Ureter (tissue), 1 donor: ENCODE measurements at places on chromosomes 2 and 18. TPM values are rescaled to one million over a fixed set of nuclear protein-coding genes. Genes with fewer than 3 reads are reported as not detected.

DNA sequence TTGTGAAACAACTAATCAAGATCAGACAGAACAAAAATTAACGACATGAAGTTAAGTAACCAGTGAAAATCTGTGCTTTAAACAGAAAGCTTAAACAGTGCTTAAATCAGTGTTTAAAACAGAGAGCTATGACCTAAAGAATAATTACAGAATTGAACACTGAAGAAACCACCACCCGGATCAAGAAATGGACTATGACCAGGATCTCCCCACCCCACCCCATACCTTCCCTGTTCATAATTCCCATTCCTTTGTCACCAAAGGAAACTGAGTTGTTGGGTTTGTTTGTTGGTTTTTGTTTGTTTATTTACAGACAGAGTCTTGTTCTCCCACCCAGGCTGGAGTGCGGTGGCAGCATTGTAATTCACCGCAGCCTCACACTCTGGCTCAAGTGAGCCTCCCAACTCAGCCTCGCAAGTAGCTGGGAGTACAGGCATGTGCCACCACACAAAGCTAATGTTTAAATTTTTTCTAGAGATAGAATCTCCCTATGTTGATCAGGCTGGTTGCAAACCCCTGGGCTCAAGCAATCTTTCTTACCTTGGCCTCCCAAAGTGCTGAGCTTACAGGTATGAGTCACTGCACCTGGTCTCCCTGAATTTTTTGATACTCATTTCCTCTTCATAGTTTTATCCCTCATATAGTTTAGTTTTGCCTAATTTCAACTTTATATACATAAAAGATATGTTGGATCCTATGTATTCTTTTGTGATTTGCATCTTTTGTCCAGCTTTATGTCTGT lies 8.2 kb upstream of the ALPG start:
- DNase-seq, result no peak

DNA sequence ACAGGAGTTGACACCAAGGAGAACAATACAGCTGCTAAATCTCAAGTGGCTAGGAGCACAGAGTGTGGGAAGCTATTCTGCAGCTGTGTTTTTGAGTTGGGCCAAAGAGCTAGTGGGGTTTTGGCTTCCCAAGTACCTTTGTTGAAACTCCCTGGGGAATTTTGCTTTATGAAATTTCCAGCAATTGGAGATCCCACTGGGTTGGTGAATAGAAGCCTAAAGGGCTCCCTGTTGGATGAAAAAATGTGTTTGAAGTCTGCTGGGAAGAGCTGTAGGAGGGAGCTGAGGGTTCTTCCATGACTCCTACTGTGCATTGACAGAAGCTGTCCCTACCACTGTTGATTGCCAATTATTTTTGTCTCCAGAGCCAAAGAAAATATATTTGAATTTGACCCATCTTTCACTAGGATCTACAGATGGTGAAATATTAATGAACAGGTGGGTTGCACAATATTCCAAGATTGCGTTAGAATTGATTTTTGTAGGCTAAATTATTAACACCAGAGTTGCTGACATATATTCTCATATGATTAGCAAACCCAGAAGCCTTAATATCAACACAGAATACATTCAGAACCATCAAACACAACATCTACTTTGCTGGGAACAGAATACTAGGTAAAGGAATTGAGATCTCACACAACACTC lies 95.4 kb upstream of the CYP1B1 start:
- DNase-seq, result no peak

DNA sequence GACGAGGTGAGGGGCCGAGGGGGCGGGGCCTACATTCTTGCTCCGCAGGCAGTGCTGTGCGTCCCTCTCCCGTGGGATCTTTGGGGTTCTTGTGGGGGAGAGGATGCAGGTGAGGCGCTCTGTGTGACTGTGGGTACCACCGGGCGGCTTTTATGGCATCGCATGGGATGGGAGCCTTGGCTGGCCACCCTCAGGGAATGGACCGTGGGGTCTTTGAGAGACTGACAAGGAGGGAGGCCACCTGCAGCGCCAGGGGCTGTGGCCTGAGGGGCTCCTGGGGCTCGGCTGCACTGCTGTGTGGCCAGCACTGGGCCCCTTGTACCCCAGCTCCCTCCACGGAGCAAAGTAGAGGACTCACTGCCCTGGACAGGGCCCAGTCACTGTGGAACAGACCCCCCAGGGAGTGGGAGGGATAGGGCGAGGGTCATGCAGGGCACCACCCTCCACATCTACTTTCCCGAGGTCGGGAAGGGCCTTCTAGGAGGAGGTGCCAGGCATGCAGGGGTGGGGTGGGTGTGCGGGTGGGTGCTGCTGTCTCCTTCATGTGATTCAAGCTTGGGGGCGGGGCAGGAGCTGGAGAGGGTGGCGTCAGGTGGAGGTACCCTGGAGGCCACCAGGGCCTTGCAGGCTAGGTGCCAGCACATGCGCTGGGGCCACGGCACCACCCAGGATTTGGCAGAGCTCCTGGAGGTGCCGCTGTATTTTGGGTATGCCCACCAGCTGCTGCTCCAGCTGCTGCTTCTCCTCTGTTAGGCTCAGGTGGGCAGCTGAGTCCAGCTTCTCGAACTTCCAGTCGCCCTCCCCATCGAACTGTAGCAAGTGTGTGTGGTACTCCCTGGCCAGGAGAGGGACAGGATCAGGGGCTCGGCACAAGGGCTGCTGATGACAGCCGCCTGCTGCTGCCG lies 1072.4 kb downstream of the RPIA start:
- no peak for DNase-seq

- no peak for DNase-seq
Measured at GRCh38 chr2:137837830-137838229, 126.4 kb upstream of the HNMT start.

The SLC9A4 gene
- total RNA-seq, result 23.5 TPM

GRCh38 chr2:96875498-96876268 lies 5.8 kb upstream of the SEMA4C start:
- DNase-seq, result no peak

The VAMP8 gene
- 165 TPM for total RNA-seq

DNA sequence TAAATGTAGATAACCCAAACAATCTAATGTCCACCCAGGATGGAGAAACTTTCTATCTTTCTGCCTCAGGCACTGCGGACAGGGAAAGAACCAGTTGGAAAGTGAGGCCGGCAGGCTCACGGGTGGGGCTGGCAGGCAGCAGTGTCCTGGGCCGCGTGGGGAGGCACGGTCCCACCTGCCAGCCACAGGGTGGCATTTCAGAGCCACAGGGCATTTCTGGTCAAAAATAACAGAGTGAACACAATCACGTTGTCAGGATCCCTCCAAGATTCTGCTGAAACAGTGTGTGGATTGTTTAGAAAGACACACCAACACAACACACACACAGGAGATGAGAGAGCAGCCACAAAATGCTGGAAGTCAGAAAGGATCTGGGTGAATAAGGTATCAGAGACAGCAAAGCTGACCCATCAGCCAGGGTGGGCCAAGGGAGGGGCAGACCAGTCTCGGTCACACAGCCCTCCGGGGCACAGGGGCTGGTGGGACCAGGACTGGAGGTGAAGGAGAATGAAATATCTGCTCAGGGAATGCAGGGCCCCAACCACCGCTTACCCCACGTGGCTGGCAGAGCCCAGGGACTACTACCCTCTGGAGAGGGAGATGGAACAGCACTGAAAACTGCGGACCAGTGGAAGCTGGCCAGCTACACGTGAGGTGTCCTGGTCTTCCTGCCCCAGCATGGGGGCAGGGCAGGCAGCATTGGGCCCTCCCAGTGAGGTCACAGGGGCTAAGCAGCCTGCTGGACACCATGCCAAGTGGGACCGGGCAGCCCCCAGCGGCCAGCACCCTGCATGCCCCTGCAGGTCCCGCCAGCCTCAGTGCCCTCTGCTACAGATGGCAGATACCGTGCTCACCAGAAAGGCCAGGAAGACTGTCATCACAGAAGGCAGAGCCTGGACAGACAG lies 173.9 kb downstream of the HDAC4 start:
- no peak for DNase-seq

The TMEM178A gene
- total RNA-seq, result 2.9 TPM

The TNP1 gene
- not detected for total RNA-seq

The LYG2 gene
- total RNA-seq, result not detected

DNA sequence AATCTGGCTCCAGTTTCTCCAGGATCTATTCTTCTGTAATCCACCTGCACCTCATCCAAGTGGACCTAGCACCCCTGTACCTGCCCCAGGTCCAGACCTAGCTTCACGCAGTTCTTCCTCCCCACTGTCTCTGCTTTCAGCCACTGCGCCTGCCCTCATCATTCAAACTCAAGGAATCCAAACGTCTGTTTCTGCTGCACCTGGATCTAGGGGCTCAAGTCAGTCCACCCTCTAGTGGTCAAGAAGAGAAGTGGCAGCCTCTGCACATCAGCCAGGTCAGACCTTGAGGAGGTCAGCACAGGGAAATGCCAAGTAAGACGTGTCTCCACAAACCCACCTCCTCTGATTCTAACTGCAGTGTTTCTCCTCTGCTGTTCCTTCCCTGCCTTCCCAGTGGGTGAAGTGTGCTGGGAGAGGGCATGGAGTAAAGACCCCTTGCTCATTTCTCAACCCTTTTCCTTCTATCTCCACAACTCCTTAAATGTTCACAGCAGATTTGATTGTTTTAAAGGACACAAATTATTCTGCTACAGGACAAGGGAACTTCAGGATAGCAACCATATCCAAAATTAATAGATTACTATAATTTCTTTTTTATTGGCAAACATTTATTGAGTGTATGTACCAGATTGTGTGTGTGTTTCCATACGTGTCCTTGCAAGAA lies 8.6 kb upstream of the RNF152 start:
- DNase-seq, result peak; percentile 54

DNA sequence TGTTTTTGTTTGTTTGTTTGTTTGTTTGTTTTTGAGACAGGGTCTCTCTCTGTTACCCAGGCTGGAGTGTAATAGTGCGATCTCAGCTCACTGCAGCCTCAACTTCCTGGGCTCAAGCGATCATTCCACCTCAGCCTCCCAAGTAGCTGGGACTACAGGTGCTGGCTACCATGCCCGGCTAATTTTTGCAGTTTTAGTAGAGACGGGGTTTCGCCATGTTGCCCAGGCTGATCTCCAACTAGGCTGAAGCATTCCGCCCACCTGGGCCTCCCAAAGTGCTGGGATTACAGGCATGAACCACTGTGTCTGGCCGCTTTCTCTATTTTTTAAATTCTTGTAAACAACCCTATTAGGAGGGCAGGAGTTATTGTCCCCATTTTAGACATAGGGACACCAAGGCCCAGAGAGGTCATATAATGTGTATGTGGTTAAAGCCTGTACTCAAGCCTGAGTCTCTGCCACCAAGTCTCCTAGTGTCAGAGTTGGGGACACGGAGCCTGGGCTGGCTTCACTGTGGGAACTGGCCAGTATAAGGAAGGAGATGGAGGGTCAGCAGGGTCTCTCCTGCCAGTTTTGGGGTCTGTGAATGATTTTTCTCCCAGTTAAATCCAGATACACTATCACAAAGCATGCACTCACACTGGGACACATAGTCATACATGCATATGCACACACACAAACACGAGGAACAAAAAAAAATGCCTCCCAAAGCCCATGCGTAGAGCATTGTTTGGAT lies 27.5 kb upstream of the MCFD2 start:
- no peak for DNase-seq
